ENCODE measurements at places on chromosomes 11 and 22.

GRCh38 chr11:63552921-63553320 lies 10.3 kb downstream of the PLAAT2 start:
- no peak for DNase-seq

DNA sequence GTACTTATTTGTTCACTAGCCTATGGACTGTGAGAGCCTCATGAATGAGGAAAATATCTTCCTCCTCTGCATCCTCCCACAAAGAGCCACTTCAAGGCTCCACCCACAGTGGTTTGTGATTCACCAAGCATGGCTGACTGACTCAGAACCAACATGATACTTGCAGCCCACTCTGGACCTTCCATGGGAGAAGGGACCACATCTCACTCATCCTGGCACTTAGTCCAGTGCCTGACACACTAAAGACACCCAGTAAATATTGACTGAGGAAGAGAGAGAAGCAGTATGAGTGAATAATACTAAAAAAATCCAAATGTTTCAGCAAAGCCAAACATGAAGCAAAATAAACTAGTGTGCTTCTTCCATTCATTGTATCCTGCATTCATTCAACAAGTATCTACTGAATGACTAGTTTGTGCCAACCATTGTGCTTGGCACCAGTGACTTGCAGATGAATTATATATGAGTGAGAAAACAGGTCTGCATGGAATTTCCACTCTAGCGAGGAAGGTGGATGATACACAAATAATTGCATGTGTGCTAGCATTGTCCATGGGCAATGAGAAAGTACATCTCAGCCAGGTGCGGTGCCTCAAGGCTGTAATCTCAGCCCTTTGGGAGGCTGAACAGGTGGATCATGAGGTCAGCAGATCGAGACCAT lies 54.9 kb upstream of the BLID start:
- no peak for DNase-seq

DNA sequence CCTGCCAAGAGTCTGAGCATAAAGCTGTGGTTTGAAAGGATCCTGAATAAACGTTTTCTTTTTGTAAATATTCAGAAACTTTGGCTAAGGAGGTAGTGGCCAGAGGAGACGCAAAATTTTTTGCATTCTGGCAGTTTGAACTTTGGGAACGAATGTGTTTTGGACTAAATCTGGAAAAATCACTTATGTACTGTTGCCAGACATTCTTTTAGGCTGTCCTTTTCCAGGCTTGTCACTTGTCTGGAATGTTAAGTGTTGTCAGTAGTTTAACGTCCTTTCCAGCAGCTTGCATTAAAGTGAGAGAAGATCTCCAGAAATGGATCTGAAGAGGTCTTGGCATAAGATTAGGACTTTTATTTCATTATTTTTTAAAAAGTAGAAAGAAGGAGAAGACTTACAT lies 18.5 kb downstream of the SPECC1L start:
- no peak for DNase-seq

- DNase-seq, result no peak
Observed at GRCh38 chr11:68122936-68123539, 1.9 kb upstream of the CHKA start.

DNA sequence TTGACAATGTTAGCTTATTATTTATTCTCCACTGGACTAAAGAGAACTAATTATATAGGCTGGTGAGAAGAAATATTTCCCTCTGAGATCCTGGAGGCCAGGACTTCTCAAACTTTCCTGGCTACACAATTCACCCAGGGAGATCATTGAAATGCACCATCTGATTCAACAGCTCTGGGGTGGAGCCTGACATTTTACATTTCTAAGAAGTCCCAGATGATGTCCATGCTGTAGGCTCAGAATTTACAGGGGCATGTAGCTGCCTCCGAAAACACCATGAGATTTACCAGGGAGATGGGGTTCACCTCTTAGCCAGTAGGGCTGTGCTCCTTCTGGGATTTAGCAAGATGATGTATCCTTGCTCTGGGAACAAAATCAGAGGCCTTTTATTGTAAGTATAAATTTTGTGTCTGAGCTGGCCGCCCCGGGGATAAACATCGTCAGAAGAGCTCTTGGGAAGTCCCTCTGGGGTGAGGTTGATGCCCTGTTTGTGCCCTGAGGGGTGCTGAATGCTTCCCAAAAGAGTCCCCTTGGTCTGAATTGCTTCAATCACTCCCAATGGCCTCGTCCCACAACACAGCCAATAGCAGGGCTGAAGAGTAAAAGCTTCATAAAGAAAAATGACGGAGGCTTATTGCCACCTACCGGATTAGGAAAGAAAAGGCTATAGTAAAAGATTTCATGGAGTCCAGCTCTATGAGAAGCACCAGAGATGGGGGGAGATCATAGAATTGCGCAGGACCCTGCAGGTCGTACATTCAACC lies 33.4 kb upstream of the API5 start:
- no peak for DNase-seq

- DNase-seq, result no peak
Observed at GRCh38 chr22:45790401-45790800, 118.8 kb downstream of the ATXN10 start.

DNA sequence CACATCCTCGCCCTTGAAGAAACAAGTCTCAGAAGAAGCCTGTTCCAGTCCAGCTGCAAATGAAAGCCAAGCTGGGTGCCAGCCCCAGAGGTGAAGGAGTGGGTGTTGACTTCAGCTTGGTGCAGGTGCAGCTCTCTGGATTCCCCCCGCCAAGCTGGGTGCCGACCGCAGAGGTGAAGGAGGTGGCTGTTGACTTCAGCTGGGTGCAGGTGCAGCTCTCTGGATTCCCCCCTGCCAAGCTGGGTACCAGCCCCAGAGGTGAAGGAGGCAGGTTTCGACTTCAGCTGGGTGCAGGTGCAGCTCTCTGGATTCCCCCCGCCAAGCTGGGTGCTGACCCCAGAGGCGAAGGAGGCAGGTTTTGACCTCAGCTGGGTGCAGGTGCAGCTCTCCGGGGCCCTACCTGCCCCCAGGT lies 1234.0 kb downstream of the TBC1D22A start:
- no peak for DNase-seq

GRCh38 chr11:31798057-31798553 lies 13.0 kb downstream of the PAX6 start:
- DNase-seq, result no peak

DNA sequence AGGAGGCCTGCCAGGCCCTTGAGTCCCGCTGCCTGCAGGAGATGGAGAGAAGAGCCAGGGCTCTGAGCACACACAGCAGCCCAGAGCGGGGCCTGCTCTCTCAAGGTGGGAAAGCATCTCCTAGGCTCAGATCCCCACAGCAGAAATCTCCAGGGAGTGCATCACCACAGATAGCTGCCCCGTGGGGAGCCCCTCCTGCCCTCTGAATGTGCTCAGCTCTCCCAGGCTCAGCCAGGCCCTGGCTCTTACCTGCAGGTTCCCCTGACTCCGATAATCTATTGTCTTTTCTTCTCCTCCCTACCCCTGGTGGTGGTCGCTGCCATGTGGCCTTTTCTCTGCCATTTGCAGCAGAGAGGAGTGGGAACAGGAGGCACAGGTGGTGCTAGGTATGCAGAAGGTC lies 49.9 kb downstream of the BTG4 start:
- no peak for DNase-seq

DNA sequence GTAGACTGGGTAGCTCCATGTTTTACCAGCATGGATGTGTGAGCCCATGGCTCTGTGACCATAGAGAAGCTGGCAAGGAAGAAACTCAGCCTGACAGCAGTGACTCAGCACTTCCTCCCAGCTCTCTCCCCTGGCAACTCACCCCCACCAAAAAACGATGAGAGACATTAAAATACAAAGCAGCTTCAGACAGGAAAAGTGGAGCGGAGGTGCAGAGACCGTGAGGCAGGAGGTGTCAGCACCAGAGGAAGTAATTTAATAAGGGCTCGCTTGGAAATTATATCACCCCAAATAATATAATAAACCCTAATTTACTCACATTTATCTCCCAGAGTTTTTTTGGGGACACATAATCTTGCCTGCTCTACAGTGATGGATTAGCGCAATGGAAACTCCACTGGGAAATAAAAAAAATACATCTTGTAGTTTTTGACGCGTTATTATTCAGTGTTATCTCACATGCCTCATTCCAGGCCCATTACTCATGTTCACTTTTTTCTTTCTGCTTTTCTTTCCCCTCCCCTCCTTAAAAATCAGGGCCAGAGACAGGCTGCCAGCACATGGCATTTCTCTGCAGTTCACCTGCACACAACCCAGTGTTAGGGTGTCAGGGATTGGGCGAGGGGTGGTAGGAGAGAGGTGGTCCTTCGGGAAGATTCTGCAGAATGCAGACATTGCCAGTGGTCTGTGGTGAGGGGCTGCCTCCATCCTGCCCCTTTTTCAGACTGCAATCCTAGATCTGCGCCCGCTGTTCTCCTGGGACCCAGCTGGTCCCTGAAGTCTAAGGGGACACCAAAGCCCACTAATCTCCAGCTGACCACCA lies 170.8 kb downstream of the BUD13 start:
- DNase-seq, result no peak

DNA sequence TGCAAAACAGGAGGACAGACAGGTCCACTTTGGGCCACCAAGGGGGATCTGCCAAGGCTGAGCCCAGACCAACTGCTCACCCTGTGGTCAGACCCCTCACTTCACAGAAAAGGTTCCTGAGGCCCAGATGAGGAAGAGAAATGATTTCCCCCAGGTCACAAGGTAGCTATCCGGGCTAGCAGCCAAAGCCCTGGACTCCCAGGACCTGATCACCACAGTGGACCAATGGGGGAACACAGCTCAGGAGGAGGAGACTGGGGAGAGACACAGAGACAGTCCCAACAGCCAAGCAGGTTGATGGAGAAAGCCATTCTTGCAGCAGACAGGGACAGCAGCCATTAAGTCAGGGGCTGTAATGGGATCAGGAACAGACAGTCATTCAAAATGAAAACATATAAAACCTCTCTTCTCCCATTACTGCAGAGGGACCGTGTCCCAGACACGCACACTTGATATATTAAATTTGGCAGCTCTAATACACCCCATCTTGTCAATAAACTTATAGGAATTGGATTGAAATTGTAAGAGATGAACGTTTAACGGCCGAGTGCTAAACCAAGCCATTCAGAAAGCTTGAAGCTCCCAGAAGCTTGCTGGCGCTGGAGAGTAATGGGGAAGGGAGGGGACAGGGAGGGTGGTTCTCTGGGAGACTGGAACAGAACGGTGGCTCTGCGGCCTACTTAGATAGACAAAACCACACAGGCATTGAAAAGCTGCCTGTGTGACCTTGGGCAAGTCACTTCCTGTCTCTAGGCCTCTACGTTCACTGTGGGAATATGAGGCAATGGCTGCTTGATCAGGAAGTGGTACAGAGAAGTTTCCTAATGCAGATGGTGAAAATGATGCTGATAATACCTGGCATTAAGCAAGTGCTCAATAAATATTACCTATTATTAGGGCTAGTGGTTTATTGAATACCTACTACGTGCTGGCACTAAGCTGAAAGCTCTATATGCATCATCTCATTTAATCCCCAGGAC lies 16.0 kb downstream of the ZMAT5 start:
- DNase-seq, result no peak

- DNase-seq, result no peak
Observed at GRCh38 chr11:68545796-68546195, 85.2 kb downstream of the PPP6R3 start.

DNA sequence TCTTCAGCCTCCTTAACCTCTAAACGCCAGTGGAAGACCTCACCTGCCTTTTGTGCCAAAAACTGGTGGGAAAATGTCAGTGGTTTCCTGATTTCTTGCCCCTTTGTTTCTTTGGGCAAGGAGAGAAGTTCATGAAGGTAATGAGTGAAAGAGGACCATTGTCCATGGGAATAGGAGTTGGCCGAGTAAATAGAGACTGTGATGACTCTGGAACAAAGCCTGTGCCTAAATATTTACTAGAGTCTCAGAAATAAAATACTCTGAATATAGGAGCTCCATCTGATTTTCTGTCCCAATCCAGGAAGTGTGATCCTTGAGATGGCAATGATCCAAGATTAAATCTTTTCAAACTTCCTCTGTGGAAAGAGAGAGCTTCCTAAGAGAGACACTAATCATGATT lies 12.0 kb downstream of the SLC5A1 start:
- no peak for DNase-seq

DNA sequence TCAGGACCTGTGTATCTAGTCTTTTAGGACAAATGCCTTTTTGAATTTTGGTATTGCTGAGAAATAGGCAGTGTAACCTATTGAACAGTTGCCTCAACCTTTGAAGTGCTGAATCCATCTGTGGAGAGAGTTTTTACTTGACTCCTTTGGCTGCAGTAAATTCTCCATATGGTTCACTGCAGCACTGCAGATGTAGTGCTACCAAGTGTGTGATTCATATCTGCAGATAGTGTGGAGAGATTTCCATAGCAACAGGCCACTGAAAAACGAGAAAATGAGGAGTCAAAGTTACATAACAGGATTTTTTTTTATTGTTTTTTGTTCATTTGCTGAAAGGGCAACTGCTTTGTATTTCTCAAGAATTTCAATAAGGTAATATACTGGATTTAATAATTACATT lies 356.1 kb downstream of the RAB38 start:
- DNase-seq, result no peak

DNA sequence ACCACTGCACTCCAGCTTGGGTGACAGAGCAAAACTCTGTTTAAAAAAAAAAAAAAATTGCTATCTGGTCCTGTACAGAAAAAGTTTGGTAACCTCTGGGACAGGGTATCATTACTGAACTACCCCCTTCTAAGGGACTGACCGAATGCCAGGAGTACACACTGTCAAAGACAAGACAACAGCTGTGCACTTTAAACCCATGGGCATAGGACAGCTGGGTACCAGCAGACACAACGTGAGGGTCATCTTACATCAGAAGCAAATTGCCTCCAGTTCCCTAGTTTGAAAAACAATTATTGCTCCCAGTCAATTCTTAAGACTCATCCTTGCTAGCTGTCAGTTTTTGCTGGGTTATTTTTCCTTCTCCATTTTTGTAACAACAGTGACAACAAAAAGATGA lies 17.8 kb downstream of the CD59 start:
- DNase-seq, result no peak

GRCh38 chr22:24413736-24414385 lies 13.5 kb upstream of the ADORA2A start:
- no peak for DNase-seq

DNA sequence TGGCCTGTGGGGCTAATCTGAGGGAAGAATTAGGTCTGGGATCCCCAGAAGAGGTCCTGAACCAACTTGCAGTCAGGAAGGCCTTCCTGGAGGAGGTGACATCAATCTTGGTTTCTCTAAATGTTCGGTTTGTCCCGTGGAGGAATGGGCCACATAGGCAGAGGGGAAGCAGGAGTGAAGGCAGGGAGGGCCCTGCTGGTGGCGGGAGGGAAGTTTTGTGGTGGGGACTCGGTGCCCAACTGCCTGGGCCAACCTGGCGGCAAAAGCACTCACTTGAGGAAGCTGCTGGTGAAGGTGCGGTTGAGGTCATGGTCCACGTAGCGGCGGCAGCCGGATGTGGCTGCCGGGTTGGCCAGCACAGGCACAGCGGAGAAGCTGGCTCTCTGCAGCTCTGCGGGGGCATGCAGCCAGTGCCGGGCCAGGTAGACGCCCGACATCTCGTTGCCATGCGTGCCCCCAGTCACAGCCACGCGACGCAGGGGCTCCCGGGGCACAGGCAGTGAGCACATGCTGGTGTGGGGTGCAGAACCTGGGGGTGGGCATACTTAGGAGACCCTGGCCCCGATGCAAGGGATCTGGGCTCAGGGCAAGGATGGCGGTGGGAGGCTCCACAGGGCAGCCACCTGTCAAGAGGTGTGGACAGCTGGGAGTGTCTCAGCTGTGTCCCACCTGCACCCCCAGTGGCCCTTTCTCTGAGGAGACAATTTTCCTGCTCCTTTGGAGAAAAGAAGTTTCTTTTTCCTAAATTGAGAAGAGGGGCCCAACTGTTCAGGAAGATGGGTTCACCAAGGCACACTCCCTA lies 3.8 kb downstream of the ACY3 start:
- no peak for DNase-seq

- DNase-seq, result no peak
Observed at GRCh38 chr11:27209562-27210005, 153.4 kb downstream of the CCDC34 start.

- no peak for DNase-seq
Observed at GRCh38 chr22:43533156-43533530, 121.3 kb downstream of the MPPED1 start.
